ENCODE measurements at places on chromosomes 2 and 18. TPM values are rescaled to one million over a fixed set of nuclear protein-coding genes. Genes with fewer than 3 reads are reported as not detected.

The INO80C gene
- 31.2 TPM for polyA plus RNA-seq

The OTOF gene
- 5.4 TPM for polyA plus RNA-seq

The ZSCAN30 gene
- 44.8 TPM for polyA plus RNA-seq

- peak; percentile 46 for DNase-seq
Observed at GRCh38 chr2:236894791-236895190, 190.9 kb upstream of the COPS8 start.

DNA sequence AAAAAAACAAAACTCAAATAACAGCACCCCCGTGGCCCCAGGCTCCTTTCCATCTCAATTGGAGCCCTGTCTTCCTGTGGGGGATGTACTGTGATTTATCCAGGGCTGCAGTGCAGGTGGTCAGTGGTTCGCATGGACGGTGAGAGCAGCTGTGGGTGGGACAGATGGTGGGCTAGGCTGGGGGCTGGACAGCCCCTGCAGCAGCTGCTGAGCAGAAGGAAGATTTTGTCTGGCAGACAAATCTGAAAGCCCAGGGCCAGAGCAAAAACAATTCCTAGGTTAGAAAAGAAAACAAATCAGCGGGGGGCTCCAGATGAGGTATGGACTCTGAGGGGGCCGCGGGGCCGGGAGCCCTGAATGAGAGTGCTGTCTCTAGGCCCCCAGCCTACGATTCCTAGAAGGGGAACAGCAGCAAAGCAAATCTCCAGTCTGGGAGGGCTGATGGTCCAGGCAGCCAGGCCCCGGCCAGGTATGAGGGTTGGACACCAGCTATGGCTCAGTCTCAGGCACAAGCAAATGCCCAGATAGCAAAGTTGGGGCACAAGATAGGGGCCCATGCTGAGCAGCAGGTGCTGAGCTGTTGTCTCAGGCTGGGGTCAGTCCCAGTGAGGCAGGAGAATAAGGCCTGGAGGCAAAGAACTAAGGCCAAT lies 45.4 kb downstream of the SOWAHC start:
- no peak for DNase-seq

GRCh38 chr2:229586746-229587705 lies 127.3 kb downstream of the DNER start:
- peak; percentile 23 for DNase-seq

GRCh38 chr2:36871068-36871707 lies 95.1 kb downstream of the STRN start:
- no peak for DNase-seq

- DNase-seq = no peak
Observed at GRCh38 chr2:84283506-84283905, 175.6 kb downstream of the SUCLG1 start.

- no peak for DNase-seq
Observed at GRCh38 chr2:181396256-181397123, 60.7 kb upstream of the ITGA4 start.

DNA sequence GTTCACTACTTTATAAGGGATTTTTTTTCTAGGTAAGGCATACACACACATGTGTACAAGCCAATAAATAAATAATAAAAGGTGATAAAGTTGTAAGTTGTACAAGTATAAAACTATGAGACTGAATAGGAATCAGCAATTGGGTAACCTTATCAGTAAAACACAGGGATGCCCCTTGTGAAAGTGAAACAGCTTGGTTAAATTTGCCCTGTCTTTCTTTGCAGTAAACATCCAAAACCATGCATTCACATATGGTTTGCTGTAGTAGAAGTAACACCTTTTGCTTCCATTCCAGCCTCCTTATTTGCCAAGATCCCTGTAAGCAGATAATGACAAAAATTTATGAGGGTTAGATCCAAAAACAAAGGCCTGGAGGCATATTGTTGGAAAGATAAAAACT lies 44.3 kb upstream of the NEUROD1 start:
- no peak for DNase-seq

DNA sequence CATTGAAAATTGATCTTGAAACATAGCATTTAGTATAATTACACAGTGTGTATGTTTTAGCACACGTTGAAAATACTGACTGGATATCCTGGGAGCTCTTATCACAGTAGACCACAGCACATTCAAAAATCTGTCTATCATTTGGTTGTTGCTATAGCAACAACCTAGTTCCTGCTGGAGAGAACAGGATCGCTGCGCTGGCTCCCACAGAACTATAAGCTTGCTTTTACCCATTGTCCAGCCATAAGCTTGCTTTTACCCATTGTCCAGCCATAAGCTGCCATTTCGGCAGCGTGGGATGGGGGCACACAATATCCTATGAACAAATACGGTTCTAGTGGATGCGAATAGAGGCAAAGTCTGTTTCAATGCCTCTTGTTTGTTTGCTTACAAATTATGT lies 70.4 kb upstream of the ST6GAL2 start:
- no peak for DNase-seq

GRCh38 chr18:3110034-3110752 lies 97.2 kb upstream of the LPIN2 start:
- no peak for DNase-seq
